Tongue (tissue), 3 donors: ENCODE measurements at places on chromosomes 13 and 19. TPM values are rescaled to one million over a fixed set of nuclear protein-coding genes. Genes with fewer than 3 reads are reported as not detected.

The LACC1 gene
- 8.1 TPM for total RNA-seq

The PSG7 gene
- total RNA-seq = not detected

The PROZ gene
- not detected for total RNA-seq

The DENND1C gene
- 0.51 TPM for total RNA-seq

The NCAN gene
- total RNA-seq = under 0.01 TPM

The SEMA6B gene
- total RNA-seq = 15.4 TPM

The PCDH20 gene
- 2.9 TPM for total RNA-seq

- peak; percentile 76 for DNase-seq
Observed at GRCh38 chr13:28489524-28489931, 5.4 kb downstream of the FLT1 start.

- DNase-seq = no peak
Observed at GRCh38 chr19:7961920-7962626, 18.6 kb upstream of the TIMM44 start.

DNA sequence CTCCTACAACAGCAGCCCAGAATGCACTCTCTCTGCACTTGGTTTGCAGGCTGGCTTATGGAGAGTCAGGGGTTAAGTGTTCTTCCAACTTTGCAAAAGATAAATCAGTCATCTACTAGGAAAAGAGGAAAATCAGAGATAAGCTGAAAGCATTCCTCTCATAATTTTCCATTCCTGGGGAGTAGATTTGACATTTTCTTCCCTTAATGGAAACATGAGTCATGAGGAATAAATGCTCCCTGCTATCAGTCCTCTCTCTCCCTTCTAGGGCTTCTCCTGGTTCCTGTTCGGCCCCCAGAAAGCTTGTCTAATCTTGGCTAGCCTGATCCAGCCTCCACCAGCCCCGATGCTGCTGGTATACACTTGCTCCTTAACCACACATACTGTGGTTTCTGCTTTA lies 28.4 kb upstream of the ENOX1 start:
- no peak for DNase-seq

DNA sequence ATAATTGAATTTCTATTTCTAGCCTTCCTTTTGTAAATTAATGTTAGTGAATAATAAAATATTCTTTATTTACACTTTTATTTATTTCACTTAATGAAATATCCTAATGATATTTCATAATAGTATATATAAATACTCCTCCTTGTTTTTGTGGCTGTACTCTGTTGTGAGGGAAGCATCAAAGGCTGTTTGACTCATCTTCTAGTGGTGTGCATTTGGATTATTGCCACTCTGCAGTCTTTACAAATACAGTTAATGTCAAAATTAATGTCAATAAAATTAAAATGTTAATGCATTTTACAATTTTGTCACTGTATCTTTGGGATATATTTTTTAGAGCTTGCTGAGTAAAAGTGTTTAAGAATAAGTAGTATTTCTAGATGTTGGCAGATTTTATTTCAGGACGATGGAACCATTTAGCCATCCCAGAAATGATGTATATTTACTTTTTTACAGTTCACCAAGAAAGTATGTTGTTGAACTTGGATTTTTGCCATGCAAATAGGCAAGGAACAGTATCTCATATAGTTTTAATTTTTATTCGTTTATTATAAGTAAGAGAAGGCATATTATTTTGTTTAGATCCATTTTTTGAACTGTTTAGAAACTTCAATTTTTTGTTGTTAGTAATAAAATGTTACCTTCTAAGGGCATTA lies 281.2 kb upstream of the SLITRK6 start:
- DNase-seq = no peak

- DNase-seq = peak; percentile 78
Observed at GRCh38 chr19:4327252-4327876, 11.3 kb downstream of the STAP2 start.

- DNase-seq = no peak
Observed at GRCh38 chr19:24159707-24160106, 72.7 kb downstream of the ZNF254 start.

- DNase-seq = no peak
Observed at GRCh38 chr13:111620586-111620985, 300.1 kb downstream of the TEX29 start.

GRCh38 chr19:41194157-41194552 lies 1.1 kb downstream of the CYP2S1 start:
- DNase-seq = no peak

DNA sequence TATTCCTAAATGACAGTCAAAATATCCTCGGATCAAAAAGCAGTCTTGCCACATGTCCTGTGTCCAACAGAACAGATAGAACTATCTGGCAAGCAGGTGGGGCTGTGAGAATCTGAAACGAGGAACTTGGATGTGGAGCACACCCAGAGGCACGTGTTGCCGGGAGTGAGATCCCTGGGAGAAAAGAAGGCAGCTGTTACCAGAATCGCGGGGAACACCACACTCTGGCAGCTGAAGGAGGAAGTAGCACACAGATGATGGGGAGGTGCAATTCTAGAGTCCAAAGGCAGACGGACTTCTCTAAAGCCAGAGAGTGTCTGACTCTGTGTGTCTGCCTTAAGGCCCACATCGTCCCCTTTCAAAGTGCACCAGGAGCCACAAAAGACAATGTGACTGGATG lies 22.3 kb downstream of the SLC7A1 start:
- peak; percentile 87 for DNase-seq

GRCh38 chr13:70849222-70849621 lies 741.0 kb upstream of the KLHL1 start:
- no peak for DNase-seq

DNA sequence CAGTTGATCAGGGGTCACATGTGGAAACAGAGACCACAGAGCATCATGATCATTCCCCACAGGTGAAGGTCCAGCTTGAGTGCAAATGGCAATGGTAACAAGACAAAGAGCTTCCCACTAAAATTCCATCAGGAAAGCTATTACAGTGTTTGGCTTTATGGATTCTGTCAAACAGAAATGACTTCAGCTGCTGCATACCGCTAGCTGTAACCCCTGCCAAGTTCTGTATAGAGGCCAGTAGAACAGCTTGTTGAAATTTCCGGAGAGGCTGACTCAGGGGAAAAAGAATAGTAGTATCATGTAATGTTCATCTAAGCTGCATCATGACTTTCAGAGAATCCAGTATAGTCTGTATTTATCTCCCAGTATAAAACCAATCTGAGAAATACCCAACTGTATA lies 1704.7 kb downstream of the SLITRK5 start:
- DNase-seq = peak; percentile 89

DNA sequence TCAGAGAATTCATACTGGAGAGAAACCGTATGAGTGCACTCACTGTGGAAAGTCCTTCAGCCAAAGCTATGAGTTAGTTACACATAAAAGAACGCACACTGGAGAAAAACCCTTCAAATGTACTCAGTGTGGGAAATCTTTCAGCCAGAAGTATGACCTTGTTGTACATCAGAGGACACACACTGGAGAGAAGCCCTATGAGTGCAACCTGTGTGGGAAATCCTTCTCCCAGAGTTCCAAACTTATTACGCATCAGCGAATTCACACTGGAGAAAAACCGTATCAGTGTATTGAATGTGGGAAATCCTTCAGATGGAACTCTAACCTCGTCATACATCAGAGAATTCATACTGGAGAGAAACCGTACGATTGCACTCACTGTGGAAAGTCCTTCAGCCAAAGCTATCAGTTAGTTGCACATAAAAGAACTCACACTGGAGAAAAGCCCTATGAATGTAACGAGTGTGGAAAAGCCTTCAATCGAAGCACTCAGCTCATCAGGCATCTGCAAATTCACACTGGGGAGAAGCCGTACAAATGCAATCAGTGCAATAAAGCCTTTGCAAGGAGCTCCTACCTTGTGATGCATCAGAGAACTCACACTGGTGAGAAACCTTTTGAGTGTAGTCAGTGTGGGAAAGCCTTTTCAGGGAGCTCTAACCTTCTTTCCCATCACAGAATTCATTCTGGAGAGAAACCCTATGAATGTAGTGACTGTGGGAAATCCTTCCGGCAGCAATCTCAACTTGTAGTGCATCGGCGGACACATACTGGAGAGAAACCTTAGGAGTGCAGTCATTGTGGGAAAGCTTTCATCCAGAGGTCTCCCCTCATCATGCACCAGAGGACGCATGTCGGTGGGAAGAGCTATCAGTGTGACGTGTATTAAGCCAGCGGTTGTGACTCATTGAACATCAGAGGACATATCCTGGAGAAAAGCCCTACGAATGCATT lies 16.5 kb upstream of the ZNF8 start:
- DNase-seq = no peak

DNA sequence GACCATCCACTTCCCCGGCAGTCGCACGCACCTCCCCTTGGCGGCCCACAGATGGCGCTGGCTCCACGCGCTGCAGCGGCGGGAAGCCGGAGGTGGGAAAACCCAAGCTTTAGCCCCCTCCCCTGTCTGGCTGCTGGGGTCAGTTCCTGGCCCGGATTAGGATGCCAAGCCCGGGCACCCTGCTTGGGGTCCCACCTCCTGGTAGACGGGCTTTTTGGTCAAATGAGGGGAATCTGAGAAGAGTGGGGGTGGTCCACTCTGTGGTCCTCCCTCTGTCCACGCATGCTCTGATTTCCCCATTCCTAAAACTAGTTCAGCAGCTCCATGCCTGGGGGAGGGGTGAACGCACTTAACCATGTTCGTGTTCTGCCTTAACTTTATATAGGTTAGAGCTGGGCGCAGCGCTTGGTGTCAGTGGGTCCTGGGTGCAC lies 8.1 kb upstream of the ADGRE2 start:
- DNase-seq = peak; percentile 44

DNA sequence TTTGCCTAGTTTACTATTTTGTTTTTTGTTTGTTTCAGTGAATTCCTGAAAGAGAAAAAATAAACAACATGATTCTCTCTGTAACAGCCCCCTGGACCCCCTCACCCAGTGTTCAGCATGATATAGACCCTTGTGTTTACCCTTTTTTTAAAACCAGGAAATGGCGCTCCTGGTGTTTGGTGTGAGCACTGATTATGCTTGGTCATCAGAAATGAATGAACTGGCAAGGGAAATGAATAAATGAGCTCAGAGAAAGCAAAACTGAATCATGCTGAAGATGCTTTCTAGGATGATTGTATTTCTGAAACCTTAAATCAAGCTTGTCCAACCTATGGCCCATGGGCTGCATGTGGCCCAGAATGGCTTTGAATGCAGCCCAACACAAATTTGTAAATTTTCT lies 22.1 kb downstream of the WASF3 start:
- no peak for DNase-seq

- DNase-seq = no peak
Observed at GRCh38 chr13:77222909-77223308, 104.0 kb downstream of the MYCBP2 start.

DNA sequence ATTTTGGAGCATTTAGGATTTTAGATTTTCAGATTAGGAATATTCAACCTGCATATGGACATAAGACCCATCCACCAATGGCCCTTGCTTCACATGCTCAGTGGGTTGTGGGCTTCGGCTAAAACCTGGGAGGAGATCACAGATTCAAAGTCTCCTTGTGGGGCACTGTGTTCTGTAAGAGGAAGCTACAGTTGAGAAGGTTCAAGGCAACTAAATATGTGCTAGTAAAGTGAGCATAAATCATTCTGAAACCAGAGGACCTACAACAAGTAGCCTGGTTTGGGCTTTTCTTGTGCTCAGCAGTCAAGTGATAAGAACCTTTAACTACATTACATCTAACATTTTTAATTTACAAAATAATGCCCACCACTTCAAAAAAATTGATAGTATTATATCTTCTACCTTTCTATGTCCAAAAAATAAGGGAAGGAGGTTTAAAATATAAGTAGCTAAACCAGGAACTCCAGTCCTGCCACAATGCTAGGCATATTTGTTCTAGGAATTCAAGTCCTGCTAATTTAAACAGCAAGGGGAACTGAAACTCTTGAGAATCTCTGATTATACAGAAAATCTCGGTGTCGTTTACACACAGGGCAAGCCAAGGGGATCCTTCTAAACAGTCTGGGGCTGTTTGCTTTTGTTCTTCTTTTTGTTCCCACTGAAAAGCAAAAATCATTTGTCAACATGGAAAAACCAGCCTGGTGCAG lies 36.6 kb downstream of the FOXO1 start:
- no peak for DNase-seq

GRCh38 chr13:113102727-113103126 lies 2.9 kb upstream of the F7 start:
- DNase-seq = no peak
